Activated naive CD4-positive, alpha-beta T cell treated with anti-CD3 and anti-CD28 coated beads, Interleukin-2, amount 50 U/mL, for 72 hours (primary cell): ENCODE measurements at places on chromosomes 6 and 20.

DNA sequence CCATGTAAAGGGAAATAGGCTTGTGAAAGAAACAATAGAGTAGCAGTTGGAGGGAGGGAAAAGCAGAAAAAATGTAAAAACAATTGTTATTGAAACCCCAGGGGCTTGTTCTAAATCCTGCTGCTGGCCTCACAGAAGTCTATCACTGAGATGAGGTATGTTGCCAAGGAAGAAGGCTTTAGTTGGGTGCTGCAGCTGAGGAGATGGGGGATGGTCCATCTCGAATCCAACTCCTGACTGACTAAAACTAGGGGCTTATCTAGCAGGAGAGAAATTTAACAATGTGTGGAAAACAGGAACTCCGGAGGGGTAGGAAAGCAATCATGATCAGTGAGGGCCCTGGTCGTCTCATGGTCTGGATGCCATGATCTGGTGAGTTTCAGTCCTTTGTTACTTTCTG is 225.0 kb upstream of the EXOC2 start:
- DNase-seq = no peak

GRCh38 chr6:126761854-126762253 is 356.6 kb upstream of the RSPO3 start:
- DNase-seq = no peak

GRCh38 chr20:13510837-13511488 is 127.8 kb downstream of the TASP1 start:
- no peak for DNase-seq

DNA sequence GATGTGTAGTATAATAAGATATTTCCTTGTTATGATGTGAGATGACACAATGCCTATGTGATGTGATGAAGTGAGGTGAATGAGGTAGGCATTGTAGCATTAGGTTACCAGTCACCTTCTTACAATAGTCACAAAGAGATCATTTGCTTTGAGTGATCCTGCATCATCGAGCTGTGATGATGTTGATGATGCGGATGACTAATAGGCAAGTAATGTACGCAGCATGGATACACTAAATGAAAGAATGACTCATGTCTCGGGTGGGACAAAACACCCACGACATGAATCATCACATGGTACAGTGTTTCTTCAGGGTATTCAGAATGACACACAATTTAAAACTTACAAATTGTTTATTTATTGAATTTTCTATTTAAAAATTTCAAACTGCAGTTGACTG is 806.3 kb upstream of the GJE1 start:
- DNase-seq = peak; percentile 55

GRCh38 chr6:12605888-12606345 is 110.7 kb upstream of the PHACTR1 start:
- peak; percentile 56 for DNase-seq

DNA sequence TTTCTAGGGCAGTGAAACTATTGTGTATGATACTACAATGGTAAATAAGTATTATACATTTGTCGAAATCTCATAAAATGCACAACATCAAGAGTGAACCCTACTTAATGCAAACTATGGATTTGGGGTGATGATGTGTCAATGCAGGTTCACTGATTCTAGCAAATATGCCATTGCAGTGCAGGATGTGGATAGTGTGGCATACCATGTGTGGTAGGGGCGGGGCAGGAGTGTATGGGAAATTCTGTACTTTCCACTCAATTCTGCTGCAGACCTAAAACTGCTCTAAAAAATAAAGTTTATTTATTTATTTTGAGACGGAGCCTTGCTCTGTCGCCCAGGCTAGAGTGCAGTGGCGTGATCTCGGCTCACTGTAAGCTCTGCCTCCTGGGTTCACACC is 44.3 kb downstream of the ABHD12 start:
- DNase-seq = no peak

DNA sequence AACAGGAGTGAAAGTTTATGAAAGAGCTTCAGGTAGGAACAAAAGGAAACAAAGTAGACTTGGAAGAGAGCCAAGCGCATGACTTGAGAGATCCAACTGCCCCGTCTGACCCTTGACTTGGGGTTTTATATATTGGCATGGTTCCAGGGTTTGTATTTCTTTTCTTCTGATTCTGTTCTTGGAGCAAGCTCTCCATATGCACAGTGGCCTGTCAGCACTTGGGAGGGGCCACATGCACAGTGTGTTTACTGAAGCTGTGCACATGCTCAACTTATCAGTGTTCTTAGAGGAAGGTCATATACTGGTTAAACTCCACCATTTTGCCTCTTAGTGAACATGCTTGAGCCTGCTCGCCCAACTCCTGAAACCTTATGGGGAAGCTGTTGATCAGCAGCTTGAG is 953.7 kb downstream of the TFAP2A start:
- DNase-seq = no peak

DNA sequence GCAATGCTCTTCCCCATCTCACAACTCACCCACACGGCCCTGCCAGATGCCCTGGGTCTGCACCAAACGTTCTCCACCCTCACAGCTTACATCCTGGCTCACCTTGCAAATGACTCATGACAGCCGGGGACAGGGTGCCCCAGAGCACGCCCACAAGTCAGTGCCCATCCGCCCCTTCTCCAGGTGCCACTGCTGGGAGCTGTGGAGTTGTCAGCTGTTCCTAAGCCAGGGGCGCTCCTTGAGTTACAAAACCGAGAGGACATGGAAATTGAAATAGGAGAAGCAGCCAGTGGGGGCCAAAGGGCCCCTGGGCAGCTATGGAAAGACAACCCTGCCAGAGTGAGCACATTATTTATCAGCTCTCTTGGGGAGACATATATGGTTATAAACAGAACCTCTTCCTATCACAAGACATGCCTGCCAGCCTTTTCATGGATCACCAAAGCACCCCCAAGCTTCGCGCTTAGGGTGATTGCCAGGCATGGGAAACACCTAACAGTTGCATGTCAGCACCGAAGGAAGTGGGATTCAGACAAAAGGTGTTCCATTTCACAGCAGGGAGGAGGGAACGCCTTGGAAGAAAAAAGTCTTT is 236.8 kb downstream of the LY86 start:
- DNase-seq = no peak

DNA sequence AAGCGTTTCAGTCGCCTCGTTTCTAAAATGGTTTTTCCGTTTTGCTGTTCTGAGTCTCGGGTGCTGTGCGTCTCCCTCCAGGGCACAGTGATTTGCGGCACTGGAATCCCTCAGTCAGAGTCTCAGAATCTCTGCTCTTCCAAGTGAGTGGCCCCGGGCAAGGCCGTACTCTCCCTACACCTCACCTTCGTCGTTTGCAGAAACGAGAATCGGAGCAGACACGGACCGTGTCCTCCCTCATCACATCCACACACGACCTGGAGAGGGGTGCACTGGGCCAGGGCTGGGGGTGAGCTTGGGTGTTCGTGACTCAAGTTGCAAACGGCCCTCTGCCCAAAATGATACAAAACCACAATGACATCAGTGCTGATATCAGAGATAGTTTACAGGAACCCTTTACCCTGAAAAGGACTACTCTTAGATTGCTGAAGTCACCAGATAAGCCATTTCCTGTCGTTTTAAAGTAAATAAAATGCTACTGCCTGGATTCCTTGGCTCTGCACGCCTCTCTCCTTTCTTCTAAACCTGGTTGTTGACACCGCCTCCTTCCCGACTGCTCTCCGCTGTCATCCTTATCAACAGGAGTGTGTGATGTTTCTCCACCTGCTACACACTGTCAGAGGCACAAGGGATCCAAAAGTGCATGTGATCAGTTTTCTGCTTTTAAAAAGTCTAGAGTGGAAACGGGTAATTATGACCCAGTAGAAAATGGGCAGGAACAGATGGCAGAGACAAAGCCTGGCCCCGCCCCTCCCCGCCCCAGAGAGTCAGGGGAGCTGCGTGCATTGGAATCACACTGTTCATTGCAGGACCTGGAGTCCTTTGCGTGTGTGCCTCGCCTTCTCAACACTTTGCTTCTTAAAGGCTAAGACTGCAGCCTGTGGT is 38.4 kb downstream of the KIF25 start:
- DNase-seq = peak; percentile 59

DNA sequence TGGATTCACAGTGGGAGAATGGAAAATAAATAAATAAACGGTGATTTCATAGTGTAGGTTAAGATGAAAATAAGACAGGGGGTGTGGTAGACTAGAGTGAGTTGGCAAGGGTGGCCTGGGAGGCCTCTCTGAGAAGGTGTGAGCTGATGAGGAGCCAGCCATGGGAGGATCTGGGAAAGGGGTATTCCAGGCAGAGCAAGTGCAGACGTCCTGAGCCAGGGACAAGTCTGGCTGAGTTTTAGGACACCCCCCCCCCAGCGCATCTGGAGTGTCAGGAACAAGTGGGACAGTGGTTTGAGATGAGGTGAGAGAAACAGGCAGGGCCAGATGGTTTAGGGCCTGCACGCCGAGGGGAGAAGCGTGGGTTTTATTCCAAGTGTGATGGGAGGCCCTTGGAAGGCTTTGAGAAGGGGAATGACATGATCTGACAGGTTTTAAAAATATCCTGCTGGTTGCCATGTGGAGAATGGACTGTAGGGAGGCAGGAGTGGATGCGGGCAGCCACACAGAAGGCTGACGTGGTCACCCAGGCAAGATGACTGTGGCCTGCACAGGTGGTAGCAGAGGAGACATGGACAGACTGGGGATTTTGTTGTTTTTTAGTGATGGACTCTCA is 21.1 kb upstream of the CCM2L start:
- no peak for DNase-seq

GRCh38 chr20:5735845-5736510 is 14.2 kb upstream of the SHLD1 start:
- no peak for DNase-seq

GRCh38 chr6:152173321-152173720 is 365.8 kb downstream of the ESR1 start:
- DNase-seq = no peak

DNA sequence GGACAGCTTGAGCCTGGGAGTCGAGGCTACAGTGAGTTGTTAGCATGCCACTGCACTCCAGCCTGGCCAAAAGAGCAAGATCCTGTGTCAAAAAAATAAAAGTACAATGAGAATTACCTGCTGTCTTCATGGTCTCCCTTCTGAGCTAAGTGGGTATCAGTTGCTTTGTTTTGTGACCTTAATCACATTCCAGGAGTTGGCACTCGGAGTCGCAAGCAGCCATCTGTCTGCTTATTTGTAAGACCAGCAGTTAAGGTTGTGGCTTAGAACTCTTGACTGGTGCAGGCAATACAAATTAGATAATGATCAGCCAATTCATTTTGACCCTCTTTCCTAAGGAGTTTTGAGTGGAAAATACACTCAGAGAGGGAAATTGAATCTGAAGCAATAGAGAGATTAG is 114.0 kb downstream of the MYO6 start:
- no peak for DNase-seq

- no peak for DNase-seq
These were observed 34.4 kb upstream of the ARHGAP18 start for GRCh38 chr6:129744201-129744879.

GRCh38 chr6:123091091-123091895 is 95.3 kb downstream of the CLVS2 start:
- DNase-seq = no peak

DNA sequence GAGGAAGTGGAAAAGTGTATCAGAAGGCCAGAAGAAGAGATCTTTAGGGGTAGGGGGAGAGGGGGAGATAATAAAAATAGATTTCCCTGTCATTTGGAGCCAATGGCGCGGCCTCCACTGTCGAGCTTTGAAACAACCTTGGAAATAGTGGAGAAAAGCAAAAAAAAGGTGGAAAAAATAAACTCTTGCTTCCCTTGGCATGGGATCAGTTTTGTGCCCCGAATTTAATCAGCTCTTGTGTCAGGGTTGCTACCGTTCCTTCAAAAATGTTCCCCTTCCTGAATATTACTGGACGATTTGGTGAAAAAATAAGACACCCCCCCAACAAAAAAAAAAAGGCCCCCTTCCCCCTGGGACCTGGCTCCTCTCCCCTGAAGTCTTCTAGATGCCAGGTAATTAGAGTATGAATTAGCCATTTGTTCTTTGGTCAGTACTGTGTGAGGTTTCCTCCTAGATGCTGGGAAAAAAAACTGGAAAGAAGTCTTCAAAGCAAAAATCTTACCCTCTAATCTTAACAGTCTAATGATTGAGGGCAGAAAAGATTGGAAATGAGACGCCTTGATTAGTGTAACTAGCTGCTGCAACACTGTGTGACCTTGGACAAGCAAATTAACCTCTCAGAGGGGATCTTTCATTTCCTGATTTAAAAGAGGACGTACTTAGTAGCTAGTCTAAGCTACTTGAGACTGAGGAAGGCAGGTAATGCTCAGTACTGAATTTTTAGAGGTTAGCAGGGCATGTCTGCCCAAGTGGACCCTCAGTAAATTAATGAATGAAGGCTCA is 872 bp upstream of the RBM39 start:
- no peak for DNase-seq

DNA sequence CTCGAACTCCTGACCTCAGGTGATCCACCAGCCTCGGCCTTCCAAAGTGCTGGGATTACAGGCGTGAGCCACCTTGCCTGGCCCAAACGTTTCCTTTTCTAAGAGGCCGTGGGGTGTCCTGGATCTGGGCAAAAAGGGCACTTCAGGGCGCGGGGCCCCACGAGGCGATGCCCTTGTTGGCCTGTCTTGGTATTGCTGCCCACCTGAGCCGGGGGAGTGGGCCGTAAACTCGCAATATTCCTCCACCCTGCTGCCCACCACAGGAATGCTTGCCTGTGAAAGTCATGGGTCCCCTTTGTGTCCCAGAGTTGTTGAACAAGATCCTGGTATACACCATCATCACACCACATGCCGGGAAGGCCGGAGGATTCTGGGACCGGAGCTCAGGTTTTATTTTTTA is 49.0 kb downstream of the SSR1 start:
- DNase-seq = no peak

DNA sequence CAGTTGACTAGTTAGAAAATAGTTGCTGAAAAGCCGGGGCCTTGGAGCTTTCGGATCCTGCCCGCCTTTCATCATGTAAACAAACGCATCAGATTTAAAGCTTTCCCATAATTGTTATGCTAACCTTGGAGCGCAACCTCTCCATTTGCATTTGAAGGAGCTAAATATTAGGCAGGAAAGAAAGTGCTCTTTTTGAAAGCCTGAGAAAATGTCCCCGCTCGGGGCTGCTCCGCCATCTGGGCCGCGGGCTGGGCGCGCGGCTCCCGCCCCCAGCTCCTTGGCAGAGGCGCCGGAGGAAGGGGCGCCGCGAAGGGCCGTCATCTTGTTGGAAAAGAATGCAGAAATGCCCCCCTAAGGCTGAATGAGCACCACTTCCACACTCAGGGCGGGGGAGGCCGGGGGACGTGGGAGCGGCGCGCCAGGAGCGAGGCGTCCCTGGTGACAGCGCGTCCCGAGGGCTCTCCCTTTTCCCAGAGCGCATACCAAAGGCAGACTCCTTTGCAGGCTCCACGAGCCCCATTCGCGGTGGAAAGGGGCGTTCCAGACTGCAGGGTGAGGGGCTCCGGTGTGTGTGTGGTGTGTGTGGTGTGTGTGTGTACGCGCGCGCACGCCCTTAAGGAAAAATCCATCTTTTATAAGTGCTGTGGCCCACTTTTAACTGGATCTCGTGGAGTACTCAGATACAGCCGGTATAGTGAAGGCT is 145.6 kb upstream of the ID4 start:
- DNase-seq = no peak

- no peak for DNase-seq
These were observed 141.9 kb upstream of the PCSK2 start for GRCh38 chr20:17084909-17085308.

GRCh38 chr6:157268835-157269234 is 54.5 kb downstream of the TMEM242 start:
- DNase-seq = no peak
